ENCODE measurements at places on chromosomes 2 and 18.

DNA sequence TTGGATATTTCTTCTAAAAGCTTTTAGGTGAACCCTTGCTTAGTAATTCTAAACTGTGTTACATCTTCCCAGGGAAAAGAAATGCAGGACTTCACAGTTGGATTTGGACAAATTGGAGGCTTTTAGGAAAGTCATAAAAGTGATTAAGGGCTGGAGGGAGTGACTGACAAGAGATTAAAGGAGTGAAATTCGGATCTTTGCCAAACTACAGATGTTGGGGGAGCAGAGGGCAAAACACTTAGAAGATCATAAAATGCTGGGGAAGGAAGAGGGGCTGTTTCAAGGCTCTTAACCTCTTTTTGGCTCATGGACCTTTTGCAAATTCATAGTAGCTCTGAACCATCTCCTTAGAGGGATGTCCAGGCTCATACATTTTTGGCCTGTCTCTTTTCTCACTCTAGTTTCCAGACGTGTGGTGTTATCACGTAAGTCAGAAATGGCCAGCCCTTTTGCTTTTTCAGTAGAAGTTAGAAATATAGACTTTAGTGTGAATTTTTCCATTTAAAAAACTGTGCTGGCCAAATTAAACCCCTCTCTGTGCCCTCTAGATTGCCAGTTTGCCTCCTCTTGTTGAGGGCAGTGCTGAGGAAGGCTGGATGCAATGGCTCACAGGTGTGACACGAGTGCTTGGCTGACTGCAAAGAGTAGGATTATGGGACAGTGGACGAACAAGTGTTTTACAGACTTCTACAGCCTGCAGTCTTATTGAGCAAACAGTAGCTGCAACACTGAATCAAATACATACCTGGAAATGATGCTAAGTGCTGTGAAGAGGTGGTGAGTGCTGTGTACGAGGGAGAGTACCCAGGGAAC is 109.9 kb downstream of the LYPD6B start:
- no peak for DNase-seq

- no peak for DNase-seq
Observed at GRCh38 chr18:45724601-45725000, 620 bp downstream of the SLC14A1 start.

DNA sequence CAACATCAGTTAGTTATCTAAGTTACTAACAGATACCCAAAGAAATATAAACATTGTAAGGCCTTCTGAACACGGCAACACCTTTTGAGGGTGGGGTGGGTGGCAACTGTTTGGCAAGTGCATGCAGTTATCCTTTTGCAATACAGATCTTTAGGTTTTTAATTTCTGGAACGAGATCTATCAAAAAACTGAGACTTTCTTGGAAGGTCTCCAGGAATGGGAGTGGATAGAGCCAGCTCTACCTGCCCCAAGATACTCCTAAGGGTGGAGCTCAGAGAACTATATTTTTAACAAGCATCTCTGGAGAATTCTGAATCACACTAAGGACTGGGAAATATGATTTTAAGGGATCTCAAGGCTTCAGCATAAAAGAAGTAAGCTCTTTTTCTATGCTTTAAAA is 11.4 kb upstream of the GALNT1 start:
- DNase-seq = no peak

DNA sequence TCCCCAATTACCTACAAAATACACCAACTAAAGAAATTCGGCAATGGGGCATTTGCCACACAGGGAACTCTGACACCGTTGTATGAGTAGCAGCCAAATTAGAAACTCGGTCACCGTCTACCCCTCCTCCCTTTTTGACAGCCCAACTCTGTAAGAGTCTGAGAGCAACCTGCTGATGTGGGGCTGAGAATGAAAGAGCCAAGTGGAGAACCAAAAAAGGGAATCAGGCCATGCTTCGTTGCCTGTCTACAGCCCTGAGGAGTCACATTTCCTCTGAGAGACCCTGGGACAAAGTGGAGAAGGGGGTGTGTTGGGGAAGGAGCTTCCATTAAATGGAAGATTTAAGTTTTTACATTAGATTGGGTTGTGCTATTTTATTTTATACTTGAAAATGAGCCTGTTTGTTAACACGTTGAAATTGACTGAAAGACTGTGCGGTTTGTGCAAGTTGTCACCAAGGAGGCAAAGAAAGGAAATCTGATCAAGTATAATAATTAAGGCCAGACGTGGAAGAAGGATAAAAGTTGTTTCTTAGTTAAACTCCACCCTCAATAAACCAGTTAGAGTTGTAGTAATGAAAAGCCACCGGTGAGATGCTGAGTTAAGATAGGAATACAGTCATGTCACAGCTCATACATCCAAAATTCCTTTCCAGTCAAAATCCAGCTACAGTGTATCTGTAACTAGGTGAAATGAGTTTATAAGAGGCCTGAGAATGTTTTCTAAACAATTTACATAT is 131.7 kb upstream of the CREB1 start:
- no peak for DNase-seq

- no peak for DNase-seq
Observed at GRCh38 chr2:173782681-173783080, 182.5 kb downstream of the SP3 start.

DNA sequence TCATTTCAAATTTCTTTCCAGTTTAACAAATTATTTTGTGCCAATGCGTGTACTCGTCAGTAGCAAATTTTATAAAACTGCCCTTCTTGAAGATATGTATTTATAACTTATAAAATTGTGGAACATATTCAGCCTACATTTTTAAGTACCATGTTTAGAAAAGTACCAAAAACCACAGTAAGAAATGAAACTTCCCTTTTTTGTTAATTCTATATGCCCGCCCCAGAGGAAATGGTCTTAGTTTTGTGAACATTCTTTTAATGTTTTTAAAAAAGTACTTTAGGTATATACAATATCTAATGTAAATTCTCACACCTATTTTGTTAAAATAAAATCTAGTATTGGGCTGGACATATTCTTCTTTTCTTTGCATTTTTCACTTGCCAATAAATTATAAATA is 1.2 kb downstream of the UGT1A9 start:
- no peak for DNase-seq

DNA sequence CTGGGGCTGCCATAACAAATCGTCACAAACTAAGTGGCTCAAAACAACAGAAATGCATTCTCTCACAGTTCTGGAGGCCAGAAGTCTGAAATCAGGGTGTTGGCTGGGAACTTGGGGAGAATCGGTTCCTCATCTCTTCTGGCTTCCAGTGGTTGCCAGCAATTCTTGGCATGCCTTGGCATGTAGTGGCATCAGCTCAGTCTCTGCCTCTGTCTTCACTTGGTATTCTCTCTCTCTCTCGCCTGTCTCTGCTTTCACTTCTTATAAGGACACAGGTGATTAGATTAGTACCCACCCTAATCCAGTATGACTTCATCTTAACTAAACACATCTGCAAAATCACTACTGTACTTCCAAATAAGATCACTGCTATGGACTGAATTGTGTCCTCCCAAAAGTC is 695.4 kb upstream of the ID2 start:
- DNase-seq = no peak

- no peak for DNase-seq
Observed at GRCh38 chr2:100796499-100797100, 23.3 kb upstream of the NPAS2 start.

DNA sequence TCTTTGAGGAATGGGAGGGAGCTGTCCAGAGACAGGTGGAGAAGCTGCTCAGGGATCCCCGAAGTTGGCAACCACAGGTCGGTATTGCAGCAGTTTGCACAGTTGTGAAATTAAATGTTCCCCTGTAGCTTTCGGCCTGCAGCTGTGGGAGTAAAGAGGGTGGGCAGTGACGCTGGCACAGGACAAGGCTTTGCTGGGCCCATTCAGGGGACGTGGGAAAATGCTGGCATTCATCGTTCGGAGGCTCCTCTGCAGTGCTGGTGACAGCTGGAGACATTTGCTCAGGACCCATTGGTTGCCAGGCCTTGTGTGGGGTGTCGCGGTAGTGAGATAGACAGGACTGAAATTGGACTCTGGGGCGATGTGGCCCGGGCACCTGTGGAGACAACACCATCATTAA is 173.7 kb downstream of the MYCN start:
- DNase-seq = no peak

- no peak for DNase-seq
Observed at GRCh38 chr18:4394700-4395099, 60.4 kb downstream of the DLGAP1 start.

DNA sequence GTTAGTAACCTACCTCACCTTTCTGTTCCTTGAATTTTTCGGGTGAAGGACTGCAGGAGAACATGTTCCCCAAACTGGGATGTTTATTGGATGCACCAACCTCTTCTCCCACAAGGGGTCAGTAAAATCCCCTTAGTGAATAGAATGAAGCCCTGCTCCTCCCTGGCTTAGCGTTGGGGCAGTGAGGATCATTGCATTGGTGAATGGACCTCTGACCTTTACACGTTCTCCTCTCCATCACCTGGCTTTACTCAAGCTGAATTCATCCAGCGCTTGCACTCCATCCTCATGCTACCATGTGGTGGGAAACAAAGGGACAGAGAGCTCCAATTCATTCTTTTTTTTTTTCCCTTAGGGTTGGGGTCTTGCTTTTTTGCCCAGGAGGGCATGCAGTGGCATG is 157.2 kb downstream of the MIB1 start:
- no peak for DNase-seq

GRCh38 chr2:204696124-204696523 is 150.8 kb downstream of the PARD3B start:
- DNase-seq = no peak

GRCh38 chr18:31513189-31513935 is 15.4 kb downstream of the DSG2 start:
- DNase-seq = no peak

GRCh38 chr2:236262238-236262637 is 2.0 kb downstream of the ASB18 start:
- DNase-seq = no peak

GRCh38 chr18:50956116-50956515 is 11.7 kb upstream of the ELAC1 start:
- no peak for DNase-seq

- DNase-seq = no peak
Observed at GRCh38 chr18:27073404-27073830, 111.7 kb downstream of the CHST9 start.

GRCh38 chr2:225693259-225693658 is 293.7 kb downstream of the NYAP2 start:
- no peak for DNase-seq

GRCh38 chr2:97932975-97933662 is 62.6 kb downstream of the TMEM131 start:
- DNase-seq = no peak

DNA sequence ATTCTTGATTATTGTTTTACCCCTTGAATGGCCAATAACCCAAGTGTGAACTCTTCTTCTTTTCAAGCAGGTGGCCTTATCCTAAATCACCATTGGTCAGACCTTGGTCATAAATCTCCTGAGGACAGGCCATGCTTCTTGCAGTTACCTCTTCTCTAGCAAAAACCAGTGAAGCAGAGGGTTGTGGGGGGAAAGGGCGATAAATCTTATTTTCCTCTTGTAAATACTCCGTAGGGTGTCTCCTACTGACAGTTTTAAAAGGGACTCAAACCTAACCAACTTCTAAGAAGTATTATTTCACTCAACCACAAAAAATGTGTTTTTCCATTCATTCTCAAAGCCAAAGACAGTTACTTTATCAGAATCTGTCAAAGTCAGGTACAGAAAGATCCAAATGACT is 168.1 kb upstream of the RMP24 start:
- no peak for DNase-seq

DNA sequence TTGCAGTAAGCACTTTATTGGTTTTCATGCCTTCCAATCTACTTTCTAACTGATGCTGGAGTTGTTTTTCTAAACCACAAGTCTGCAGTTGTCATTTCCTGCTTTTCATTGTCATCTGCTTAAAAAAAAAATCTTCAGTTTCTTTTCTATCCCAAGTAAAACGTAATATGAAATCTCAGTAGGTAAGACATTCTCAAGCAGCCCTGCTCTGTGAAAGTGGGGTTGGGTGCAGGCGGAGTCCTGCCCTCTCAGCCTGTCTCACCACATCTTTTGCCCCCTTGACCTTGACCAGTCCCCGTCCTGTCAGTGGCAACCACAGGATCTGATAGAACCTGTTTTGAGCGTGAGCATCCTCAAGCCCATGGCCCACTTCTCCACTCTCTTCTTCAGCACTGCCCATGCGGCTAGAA is 80.0 kb upstream of the CPO start:
- DNase-seq = no peak

- DNase-seq = no peak
Observed at GRCh38 chr2:234960175-234961088, 8.6 kb downstream of the SH3BP4 start.

- DNase-seq = no peak
Observed at GRCh38 chr2:133789743-133790142, 221.5 kb upstream of the NCKAP5 start.

- DNase-seq = no peak
Observed at GRCh38 chr18:63238693-63239075, 80.9 kb downstream of the BCL2 start.

DNA sequence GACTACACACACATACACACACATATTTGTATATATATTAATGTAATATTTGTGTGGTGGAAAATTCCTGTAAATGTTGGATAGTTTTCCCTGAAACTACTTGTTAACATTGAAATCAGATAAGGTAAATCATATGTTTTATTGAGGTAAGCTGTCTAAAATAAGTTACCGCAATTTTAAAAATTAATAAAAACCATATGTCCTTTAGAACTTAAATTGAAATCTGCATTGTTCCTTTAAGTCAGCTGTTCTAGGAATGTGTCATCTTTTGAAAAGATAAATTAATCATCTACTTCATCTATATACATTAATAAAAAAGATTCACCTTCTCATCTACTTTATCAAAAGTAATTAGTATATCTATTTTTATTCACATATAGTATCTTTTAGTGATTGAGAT is 102.0 kb downstream of the CSRNP3 start:
- DNase-seq = no peak

- no peak for DNase-seq
Observed at GRCh38 chr18:13179566-13180113, 38.9 kb upstream of the LDLRAD4 start.

DNA sequence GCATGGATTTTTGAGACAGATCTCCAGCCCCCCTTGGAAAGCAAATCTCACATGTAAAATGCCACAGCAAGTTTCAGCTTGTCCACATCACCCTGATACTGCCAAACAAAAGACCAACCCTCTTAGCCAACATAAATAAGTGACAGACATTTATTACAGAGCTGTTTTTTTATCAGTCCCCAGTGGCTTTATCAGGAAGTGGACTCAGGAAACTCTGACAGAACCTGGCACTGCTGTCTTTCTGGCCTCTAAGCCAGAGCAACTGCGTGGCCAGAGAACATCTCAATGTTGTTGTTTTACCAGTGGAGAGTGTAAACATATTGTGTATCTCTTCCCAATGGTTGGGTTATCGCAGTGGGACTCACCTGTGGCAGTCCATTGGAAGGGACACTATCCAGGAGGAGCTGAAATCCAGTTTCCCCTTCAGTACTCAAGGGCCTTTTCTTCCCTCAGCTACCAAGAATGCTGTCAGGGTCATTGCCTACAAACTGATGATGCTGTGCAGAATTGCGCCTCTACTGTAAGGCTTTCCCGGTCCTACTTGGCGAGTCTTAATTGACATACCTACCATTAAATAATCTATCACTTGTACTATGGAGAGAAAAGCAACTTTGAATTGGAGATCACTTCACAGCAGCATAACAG is 22.0 kb downstream of the SLC14A1 start:
- no peak for DNase-seq
